Left cardiac atrium (tissue), 4 donors: ENCODE measurements at places on chromosomes 2 and 18.

- no peak for DNase-seq
Measured at GRCh38 chr18:36376361-36376760, 78.8 kb downstream of the FHOD3 start.

GRCh38 chr18:46711444-46711863 is 45.4 kb downstream of the ST8SIA5 start:
- DNase-seq = no peak

DNA sequence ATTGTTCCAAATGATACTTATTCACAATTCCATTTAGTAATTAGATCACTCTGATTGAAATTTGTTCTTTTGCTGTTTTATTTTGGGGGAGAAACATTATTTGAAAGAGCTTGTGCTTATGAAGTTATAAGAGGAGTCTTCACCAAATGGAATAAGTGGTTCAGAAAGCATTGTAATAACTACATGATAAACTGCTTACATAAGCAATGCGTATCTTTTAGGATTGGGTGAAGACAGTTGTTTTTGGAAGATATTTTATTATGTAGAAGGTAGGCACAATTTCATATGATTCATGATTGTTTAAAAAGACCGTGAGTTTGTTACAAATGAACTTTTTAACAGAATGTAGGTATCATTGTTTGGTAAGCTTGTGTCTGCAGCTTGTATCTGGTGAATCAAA is 14.5 kb downstream of the ZNF638 start:
- DNase-seq = no peak

DNA sequence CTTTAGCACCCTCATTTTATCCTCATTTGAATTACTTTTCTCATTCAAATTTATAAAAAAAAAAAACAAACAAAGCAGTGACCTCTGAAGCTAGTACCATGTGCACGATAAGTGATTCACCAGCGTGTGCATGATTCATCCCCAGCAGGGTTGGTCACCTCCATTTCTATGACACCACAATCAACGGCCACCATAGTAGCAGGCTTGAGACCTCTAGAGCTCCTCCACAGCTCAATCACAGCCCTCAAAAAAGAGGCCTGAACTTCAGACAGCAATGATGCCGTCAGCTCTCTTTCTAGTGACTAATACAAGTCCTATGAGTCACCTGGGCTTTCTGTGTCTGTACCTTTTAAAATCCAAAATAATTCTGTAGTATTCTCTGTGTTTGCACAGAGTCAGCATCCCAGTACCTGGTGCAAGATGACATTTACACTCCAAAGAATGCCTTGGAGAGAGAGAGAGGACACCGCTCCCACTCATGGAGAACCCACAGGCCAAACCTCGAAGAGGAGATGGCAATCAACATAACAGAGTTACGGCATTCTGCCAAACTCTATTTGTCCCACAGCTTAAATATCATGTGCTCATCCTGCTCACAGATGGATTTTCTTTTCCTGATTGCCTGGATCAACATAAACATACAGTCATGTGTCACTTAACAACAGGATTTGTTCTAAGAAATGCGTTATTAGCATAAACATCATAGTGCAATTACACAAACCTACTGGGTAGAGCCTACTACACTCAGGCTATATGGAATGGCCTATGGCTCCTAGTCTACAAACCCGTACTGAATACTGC is 58.7 kb downstream of the L3MBTL4 start:
- no peak for DNase-seq

DNA sequence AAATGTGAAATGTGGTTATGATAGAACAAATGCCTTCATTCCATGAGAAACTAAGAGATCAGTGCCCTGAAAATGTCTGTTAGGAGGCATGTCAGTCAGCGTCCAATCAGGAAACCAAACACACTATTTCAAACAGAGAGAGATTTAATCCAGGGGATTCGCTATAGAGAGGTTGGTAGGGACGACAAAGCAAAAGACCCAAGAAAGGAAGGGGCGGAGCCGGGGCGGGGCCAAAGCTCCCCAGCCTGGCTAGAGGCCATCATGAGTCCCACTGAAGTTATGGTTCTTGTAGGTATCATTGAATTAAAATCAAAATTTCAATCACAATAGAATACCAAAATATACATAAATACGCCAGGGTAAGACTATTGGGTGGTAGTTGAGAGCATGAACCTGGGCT is 32.9 kb upstream of the RNF149 start:
- DNase-seq = no peak

- no peak for DNase-seq
Measured at GRCh38 chr2:207409517-207409916, 120.2 kb upstream of the CREB1 start.

- DNase-seq = no peak
Measured at GRCh38 chr2:101985101-101985792, 6.5 kb upstream of the IL1R2 start.

DNA sequence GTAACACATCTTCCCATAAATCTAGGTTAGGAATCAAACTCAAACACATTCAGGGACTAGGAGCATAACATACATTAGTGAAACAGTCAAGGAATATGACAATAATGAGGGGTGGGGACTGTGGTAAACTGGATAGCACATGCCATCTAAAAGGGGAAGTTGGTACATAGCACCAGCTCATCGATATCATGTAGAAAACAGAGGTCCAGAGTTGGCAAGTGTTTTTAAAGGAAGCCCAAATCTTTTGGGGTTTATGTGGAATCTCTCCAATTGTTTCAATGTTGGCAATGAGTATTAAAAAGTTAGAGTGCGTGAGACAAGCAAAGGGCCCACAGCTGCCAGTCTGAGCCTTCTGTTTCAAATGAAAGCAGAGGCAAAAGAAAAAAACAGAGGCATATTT is 24.4 kb downstream of the KLF7 start:
- DNase-seq = no peak

DNA sequence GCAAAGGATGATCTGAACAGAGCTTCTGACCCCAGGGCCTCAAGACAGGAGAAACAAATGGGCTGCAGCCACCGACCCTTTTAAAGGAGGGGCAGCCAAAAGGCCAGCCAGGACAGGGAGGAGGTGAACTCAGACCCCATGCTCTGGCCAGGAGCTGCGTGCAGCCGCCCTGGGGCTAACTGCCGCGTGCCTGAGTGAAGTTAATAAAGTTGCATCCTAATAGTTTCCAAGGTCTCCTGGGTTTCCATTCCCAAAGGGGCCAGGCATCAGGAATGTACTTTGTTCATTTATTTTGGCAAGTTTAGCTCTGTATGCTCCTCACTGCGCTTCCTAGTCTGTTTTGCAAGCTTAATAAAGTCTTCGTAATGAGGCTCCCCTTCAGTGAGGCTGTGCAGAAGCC is 60.7 kb downstream of the EN1 start:
- no peak for DNase-seq

DNA sequence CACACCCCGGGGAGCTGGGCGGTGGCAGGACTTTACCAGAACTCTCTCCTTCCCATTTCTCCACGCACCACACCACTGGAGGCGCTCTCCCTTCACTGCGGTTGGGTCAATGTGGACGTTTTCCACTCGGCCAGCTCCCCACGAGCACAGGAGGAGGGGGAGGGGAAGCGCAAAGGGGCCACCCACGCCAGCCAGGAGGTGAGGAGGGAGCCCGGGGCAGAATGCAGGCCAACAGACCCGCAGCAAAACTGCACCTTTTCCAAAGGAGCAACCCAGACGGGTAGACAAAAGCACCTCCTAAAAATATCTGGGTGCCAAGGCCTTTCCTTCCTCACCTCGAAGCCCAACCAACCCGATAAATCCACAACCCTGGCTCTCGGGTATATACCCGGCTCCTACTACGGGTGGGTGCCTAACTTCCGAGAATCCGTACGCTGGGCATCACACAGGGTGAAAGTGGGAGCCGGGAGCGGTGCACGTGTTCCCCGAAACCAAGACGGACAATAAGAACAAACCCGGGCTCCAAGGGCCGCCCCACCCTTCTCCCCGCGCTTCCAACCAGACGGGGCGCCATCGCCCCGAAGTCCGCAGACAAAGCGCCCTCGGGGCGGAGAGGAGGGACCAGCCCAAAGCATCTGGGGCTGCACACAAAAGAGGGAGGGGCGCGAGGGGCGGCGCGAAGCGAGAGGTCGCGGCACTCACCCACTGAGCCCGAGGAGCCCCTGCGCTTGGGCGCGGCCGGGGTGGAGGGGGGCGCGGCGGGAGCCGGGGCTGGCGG is 1.0 kb downstream of the RTN4 start:
- peak; percentile 91 for DNase-seq

DNA sequence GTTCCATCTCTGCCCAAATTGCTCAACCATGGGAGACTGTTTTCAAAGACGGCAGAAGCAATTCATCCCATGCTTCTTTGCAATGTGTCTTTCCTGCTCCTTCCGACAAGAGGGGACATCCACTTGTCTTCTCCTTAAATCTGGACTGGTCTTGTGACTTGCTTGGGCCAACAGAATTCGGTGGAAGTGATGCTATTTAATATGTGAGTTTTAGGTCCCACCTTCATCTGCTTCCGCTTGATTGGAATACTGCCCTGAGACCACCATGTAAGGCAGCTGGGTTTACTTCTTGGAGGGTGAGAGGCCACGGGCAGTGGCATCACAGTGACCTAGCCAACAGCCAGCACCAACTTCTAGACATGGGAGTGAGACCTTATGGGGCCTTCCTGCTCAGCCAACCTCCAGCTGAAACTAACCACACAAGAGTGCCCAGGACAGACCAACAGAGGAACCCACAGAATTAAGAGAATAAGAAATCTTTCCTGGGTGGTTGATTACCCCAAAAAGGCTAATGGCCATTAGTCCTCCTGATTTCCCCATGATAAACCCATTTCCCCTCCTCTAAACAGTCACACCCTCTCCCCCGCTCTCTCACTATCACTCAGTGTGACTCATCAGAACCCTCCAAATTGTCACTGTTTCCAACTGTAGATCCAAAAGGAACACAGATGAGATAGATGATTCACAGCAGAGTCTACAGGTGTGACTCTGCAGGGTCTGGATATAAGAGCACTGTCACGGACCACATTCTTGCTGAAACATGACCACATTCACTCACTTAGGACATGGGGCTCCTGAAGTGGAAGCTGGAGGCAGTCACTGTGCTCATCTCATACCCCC is 16.2 kb upstream of the RHOB start:
- no peak for DNase-seq

GRCh38 chr2:32715391-32715841 is 87.6 kb downstream of the TTC27 start:
- DNase-seq = no peak

DNA sequence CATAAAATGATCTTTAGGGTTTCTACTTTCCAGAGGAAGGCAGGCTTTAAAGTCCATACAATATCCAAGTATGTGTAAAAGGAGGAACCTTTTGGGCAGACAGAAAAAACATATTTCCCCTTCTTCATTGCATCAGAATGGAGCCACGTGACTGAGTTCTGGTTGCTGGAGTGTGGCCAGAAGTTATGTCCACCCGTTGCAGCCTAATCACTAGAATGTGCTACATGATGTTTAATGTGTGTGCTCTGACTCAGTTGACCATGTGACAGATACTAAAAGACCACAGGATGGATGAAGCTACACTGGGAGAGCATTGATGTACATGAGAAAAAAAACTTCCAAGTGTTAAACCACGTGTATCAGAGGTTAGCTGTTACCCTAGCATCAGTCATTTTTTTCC is 460.9 kb downstream of the RIT2 start:
- DNase-seq = no peak

- no peak for DNase-seq
Measured at GRCh38 chr18:25998461-25998860, 92.0 kb downstream of the SS18 start.

DNA sequence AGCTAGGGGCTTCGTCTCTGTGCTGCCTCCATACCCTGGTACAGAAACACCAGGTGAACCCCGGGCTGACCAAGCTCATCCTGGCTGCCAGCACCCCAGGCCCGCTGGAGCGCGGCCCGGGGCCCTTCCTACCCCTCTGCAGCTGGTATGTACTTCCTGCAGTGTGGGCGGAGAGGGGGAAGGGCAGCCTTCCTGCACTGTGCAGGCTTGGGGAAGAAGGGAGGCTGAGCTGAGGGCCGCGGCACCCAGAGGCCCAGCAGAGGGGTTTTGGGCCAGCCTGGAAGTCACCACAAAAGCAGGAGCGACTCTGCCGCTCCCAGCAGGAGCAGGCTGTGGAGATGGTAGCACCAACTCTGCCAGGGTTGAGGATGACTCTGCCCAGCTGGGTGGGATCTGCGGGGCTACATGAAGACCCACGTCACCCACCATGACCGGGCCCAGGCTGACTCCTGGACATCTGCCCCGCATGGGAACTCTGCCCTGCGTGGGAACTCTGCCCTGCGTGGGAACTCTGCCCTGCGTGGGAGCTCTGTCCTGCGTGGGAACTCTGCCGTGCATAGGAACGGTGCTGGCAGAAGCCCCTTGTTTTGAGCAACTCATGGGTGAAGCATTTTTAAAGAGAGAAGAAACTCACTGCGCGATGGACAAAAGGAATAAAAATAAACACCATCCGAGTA is 273.3 kb downstream of the NDUFA10 start:
- DNase-seq = peak; percentile 44

GRCh38 chr18:78782951-78783563 is 196.6 kb upstream of the SALL3 start:
- DNase-seq = no peak

- no peak for DNase-seq
Measured at GRCh38 chr18:63907664-63908063, at the start of gene SERPINB10. Gene SERPINB10, plus strand, starts transcription at chr18:63907958. Its CDS starts 7,553 bp downstream, at chr18:63915511.

GRCh38 chr18:35438480-35439234 is 59.1 kb downstream of the INO80C start:
- no peak for DNase-seq

DNA sequence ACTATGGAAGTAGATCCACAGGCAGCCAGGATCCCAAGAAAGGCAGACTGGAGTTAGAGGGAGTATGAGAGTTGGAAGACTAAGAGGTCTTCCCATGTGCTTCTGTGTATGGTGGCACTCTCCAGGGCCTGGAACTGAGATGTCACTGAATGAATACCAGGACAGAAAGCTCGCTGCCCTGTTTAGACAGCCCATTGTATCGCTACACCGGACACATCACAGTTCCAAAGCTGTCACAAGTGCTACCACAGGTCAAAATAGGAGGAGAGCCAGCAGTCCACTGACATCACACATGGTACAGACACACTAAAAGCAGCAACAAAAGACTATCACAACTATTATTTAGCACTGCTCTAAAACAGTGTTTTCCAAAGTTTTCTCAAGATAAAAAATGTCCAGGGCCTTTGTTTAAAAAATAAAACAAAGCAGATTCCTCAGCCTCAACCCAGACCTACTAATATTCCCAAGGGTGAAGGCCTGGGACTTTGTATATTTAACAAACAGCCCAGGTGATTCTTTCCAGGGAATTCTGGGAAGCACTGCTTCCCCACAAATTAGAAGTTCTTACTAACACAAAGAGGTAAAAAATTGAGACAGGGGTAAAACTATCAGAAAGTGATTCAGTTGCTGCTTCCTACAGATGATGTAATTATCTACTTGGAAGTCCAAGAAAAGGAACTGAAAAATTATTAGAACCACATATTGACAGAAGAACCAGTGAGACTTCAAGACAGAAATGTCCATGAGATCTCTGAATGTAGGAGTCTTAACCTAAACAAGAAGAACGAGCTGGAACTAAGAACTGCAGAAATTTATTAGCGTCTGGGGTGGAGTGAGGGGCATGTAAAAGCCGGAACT is 116.0 kb downstream of the DTNB start:
- no peak for DNase-seq

DNA sequence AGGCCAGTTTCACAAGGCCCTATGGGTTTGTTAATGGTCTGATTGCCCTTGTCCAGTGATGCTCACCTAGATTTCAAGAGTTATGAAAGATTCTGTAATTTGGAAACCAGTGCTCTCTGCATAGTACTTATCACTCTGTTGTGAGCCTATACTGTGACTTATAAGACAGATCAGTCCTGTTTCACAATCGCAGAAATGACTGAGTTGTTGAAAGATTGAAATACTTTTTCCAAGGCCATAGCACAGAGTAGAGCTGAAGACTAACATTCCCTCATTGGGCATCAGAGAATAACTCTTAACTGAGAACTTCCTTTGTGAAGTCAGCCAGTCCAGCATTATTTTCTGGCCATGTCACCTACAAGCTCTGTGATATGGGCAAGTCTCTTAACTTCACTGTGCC is 44.0 kb downstream of the CCDC85A start:
- DNase-seq = no peak
